Activated CD4-positive, CD25-positive, alpha-beta regulatory T cell treated with anti-CD3 and anti-CD28 coated beads, Interleukin-2, amount 50 U/mL, for 16 hours (primary cell): ENCODE measurements at places on chromosomes 1 and 21.
A peak's percentile ranks its signal among the peaks of the same experiment; 100 is the strongest.

DNA sequence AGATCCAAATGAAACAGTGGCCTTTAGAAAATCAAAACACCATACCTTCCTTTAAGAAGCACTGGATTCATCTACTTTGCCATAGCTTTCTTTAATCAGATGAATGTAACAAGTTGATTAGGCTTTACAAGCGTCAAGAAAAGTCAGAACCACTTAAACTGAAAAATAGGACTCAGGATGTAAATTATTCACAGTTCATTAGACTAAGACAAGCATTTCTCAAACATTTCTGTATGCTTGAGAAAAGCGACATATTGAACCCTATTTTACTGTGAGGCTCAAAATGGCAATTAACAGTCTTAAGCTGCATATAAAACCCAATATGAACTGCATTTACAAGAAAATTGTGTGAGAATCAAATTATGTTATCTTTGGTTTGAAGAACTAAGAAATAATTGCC lies 256.7 kb upstream of the SNX7 start:
- no peak for DNase-seq

GRCh38 chr1:25813734-25814471 lies 5.9 kb upstream of the MTFR1L start:
- no peak for DNase-seq

GRCh38 chr1:39657923-39658485 lies 13.9 kb downstream of the NT5C1A start:
- DNase-seq, result peak; percentile 28

DNA sequence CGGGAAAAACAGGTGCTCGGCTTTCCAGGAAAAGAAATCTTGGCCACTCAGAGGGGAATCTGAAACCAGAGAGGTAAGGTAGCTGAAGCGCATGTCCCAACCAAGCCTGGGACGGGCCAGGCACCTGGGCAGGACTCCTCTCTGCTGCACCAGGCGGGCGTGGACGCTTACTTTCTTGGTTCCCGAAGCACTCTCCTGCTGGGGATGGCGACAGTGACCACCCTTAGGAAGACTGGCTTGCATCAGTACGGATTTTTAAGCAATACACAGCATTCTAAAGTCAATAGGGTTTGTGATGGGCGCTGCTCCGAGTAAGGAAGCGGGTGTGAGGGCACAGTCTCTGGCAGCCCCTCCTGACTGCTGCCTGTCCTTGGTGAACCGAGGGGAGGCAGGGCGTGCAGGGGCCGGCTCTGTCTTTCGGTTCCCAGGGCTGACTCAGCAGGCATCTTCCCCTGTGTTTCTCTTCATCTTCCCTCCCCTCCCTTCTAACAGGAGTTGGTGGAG lies 74.9 kb upstream of the ANGPTL1 start:
- DNase-seq, result no peak

DNA sequence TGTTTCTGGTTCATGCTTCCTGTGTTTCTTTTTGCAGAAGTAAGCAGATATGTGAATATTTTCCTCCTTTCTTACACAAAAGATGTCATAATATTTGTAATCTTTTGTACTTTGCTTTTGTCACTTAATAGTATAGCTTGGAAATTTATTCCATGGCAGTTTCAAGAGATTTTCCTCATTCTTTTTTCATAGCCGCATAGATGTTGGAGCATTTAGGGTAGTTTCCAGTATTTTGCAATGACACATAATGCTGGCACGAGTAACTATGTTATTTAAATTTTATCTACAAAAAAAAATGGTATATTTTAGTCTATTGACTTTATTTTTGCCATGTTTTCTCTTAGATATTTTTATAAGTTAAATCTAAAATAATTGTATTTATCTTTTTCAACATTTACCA lies 40.7 kb downstream of the AGO3 start:
- DNase-seq, result no peak

DNA sequence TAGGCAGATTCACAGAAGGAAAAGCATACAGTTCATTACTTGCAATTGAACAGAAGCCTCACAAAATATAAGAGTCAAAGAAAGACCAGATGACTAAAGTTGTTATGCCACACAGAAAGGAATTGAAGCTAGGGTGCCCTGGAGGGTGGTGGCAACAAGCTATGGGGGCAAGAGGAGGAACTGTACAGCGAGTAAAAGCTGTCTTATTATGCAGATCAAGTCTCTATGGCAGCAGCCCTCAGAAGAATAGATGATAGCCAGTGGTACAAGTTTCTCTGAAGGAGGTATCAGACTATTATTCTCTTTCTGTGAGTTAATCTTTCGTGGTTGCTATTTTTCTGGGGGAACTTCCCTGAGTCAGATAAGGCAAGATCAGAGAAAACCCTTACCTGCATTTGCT lies 72.2 kb downstream of the C21orf91 start:
- no peak for DNase-seq

DNA sequence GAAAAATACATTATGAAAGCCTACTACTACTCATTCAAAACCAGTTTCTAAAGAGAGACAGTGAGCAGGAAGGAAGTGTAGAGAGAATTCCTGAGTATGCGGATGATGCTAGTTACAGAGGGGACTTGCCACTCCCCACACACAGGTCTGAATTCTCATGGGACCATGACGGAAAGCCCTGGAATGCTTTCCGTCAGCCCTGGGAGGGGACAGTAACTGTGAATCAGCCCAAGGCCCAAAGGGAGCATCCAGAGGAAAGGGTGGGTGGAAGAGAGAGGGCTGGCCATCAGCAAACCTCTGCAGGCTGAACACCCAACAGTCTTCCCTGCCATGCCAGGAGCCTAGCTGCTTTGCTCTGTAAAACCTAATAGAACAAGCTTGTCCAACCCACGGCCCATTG lies 36.4 kb downstream of the RCSD1 start:
- no peak for DNase-seq

GRCh38 chr1:33235521-33235920 lies 20.8 kb upstream of the ZNF362 start:
- DNase-seq, result no peak

GRCh38 chr1:15703562-15703961 lies 19.4 kb downstream of the PLEKHM2 start:
- DNase-seq, result no peak

DNA sequence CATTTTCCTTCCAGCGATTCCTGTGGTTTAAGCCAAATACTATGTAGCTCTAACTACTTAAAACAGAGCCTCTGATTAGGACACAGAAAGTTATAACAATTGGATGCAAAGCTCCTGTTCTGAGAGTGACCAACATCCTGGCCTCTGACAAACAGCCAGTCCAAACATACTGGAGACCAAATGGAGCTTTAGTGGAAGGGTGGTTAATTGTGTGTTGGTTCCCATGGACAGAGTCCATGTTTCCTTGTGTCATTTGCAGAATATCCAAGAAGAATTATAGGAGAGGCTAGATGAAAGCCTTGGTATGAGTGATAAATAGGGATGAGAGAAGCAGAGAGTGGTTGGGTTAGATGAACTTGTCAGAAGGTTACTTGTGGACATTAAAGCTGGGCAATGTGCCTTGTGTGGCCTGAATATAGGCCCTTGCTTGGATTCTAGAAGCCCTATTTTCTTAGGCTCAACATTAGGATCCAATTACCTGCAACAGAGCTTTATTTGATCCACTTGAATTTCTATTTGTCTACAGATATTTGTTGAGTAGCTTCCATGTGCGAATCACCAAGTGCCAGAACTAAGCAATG lies 180.5 kb upstream of the GORAB start:
- DNase-seq, result no peak
